ENCODE measurements at places on chromosomes 11 and 22. TPM values are rescaled to one million over a fixed set of nuclear protein-coding genes. Genes with fewer than 3 reads are reported as not detected.

The ZFTA gene
- total RNA-seq: 12.7 TPM

- DNase-seq: no peak
These were observed 288.7 kb upstream of the CTSC start for GRCh38 chr11:88626216-88626615.

- DNase-seq: no peak
These were observed 607 bp downstream of the MRPL11 start for GRCh38 chr11:66437979-66438503.

DNA sequence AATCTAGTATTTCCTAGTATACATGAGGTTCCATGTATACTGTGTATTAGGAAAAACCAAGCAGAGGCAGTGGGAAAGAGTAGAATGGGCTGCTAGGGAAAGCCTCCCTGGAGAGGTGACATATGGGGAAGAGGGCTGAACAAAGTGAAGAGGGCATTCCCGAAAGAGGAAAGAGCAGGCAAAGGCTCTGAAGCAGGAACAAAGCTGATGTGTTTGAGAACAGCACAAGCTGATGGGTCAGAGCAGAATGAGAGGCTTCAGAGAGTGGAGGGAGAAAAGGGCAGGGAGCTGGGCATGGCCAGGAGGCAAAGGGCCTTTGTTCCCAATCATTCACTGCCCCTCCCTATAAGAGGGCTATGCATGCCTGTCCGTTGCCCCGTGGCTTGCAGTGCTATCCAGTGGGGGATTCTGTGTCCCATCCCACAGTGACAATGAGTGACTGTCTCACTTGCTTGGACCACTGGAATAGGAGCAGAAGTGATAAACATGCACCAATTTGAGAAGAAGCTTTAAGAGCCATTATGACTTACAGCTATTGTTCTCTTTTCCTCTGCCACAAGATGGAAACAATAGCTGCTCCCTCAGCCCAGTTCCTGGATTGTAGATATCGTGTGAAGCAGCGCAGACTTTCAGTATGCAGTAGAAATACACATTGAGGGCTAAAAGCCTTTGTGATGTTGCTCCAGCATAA is 39.6 kb downstream of the GALNT18 start:
- no peak for DNase-seq

- no peak for DNase-seq
These were observed 13.2 kb upstream of the CSF2RB start for GRCh38 chr22:36900225-36900624.

The KDM4D gene
- 1.8 TPM for total RNA-seq

- DNase-seq: no peak
These were observed 945 bp downstream of the ROBO3 start for GRCh38 chr11:124865902-124866851.

DNA sequence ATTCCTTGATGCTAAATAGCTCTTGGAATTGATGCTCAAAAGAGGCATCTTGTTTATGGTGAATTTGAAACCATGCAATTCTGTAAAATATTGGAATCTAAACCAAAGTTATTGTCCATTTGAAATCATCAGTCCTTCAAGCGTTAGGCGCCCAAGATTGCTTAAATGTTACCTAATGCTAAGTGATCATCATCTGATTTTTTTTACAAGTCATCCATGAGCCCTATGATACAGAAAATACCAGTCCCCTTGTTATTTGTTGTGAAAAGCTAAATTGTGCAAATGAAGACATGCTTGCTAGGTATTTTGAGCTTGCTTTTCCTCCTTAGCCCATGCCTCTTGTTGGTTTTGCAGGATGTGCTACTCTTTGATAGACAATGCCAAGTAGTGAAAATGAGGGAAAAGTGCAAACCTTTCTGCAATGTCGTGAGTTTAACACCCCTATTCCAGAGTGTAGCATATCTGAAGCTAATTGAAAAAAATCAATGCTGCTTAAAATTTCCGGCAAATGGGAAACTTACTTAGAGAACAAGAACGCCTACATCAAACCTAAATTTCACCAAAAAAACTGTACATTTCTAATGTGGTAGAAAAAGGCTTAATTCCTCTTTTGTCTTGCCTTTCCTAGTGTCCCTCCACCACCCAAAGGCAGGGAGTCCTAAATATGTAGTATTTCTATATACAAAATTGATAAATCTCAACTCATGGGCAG is 1.9 kb downstream of the GRK3 start:
- DNase-seq: no peak

The C22orf42 gene
- total RNA-seq: not detected

GRCh38 chr22:38035530-38035885 is 21.7 kb upstream of the PICK1 start:
- no peak for DNase-seq

DNA sequence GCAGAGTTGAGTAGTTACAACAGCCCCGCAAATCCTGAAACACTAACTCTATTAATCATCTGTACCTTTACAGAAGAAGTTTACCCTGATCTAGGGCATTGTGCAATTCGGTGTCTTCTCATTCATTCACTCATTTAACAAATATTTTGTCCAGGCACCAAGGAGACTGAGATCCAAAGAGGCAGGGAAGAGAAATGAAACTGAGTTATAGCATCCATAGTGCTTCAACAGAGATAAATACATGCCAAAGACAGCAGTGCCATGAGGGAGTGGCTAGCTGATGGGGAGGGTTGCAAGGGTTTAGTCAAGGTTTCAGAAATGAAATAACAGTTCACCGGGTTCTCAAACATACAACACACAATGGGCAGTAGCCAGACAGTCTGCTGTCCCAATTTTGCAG is 40.2 kb upstream of the MTNR1B start:
- no peak for DNase-seq

The AP5B1 gene
- total RNA-seq: 14.0 TPM

- DNase-seq: no peak
These were observed 6.4 kb downstream of the RAPSN start for GRCh38 chr11:47442514-47442913.

- no peak for DNase-seq
These were observed 313.1 kb downstream of the LRRC4C start for GRCh38 chr11:41146326-41146725.

GRCh38 chr22:28379951-28380350 is 299.7 kb downstream of the TTC28 start:
- no peak for DNase-seq

The PLCB3 gene
- total RNA-seq: 43.5 TPM

DNA sequence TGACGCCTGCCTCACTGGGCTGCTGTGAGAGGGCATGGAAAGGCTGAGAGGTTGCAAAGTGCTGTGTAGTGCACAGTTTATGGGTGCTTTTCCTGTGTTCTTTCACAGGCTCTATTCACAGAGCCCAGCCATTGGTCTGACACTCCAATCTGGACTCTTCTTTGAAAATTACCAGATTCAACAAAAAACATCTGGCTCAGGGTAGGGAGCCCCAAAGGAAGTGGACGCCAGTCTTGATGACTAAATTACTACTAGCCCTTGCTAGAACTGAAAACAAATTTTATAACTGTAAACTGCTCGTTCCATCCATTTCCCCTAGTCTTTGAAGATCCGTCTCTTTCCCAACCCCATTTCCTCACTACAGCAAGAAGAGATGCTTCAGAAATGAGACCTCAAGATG is 178.6 kb downstream of the TENM4 start:
- no peak for DNase-seq

The RAB3IL1 gene
- 0.12 TPM for total RNA-seq

- DNase-seq: no peak
These were observed 84.4 kb downstream of the DENND5A start for GRCh38 chr11:9180784-9181183.

The STARD10 gene
- total RNA-seq: 54.8 TPM

GRCh38 chr11:46075168-46075567 is 46.1 kb downstream of the PHF21A start:
- DNase-seq: no peak

DNA sequence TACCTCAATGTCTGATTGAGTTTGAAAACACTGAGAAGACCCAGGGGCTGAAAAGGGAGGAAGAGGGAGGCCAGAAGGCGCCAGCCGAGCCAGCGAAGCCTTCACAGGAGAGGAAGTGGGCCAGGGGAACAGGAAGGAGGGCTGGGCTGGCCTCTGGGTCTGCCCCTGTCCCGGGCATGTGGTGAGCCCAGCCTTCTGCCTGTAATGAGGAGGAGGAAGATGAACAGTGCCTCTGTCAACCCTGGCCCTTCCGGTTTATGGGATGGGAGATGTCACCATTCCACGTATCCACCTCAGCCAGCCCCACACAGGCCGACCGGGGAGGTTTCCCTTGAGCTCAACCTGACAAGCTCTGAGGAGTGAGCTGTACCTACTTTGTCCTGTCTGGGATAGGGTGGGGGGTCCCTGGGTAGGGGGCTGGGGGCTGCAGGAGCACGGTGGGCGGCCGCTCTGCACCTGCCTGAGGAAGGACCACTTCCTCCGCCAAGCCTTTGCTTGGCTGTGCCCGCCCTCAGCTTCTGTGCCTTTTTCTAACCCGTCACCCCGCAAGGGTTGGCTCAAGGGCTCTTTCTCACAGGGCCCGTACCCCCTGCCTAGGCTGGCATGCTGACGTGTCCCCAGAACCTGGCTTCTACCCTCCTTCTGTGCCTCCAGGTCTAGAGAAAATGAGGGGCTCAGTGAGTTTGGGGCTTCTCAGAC is 2.0 kb downstream of the PARVG start:
- DNase-seq: no peak

GRCh38 chr11:131504199-131504949 is 134.0 kb downstream of the NTM start:
- no peak for DNase-seq

DNA sequence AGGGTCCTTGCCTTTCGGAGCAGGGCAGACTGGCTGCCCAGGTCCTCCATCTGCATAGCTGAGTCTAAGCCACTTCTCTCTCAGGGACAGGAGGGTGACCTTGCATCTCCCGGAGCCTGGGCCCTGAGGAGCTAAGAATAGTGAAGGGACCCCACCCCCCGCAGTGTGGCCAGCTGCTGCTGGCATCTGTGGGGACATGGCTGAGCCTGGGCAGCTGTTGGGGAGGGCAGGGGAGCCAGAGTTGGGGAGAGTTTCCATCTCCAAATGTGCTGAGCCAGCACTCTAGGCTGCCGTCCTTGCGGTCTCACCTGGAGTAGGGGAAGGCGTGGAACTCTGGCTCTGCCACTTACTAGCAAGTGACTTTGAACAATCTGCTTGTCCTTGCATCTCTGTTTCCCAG is 34.8 kb upstream of the SHISAL1 start:
- no peak for DNase-seq

DNA sequence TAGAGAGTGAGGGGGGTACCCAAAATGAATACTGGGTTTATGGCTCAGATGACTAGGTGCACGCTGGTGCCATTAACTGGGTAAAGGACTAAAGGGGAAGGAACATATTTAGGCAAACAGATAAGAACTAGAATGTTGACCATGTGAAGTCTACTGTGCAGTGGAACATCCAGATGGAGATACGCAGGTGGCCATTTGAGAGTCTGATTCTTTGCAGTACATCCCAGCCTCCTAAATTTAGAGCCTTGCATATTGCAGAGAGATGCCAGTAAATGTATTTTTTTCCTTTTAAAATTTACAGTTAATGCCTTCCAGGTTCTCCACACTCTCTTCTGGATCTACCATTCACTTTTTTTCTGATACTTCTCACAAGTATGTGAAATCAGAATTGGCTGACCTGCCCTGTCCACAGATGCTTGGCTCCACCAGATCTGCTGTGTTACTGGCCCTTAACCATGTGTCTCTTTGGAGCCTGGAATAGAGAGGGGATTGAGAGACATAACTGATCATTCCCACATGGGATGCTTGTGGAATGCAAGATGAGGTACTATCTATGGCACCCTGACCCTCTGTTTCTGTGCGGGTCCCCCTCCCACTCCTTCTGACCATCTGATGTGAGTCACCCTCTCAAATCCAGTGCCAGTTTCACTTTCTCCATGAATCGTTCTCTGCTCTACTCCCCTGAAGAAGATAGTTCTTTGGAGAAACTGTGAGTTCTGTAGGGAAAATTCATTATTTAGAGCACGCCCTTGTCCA is 77.0 kb upstream of the NCAM1 start:
- no peak for DNase-seq

GRCh38 chr22:48343461-48343860 is 1484.2 kb downstream of the BRD1 start:
- DNase-seq: no peak
